ENCODE measurements at places on chromosomes 11 and 22.

GRCh38 chr11:131242476-131243000 is 127.9 kb upstream of the NTM start:
- no peak for DNase-seq

DNA sequence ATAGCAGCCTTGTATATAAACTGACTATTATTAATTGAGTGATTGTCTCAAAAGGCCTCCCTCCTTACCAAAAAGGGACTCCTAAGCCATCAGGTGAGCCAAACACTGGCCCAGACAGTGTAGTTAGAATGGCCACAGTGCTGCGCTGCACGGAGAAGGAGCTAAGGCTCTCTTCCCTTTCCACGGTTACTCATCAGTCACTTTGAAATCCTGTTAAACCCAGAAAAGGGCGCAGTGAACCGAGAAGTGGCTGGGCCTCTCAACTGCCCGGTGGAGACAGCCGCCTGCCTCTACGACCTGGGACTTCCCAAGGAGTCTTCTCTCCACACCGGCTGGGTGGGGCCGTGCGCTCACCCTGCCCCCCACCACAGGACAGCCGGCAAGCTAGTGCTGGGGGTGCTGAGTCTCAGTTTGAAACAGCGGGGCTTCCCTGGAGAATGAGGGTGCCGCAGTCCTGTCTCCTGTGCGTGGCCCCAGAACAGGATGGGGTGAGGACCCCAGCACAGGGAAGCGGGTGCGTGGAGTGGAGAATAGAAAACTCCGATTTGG is 1.3 kb downstream of the MYH9 start:
- peak; percentile 56 for DNase-seq

GRCh38 chr11:21427726-21428125 is 758.3 kb downstream of the NELL1 start:
- no peak for DNase-seq

DNA sequence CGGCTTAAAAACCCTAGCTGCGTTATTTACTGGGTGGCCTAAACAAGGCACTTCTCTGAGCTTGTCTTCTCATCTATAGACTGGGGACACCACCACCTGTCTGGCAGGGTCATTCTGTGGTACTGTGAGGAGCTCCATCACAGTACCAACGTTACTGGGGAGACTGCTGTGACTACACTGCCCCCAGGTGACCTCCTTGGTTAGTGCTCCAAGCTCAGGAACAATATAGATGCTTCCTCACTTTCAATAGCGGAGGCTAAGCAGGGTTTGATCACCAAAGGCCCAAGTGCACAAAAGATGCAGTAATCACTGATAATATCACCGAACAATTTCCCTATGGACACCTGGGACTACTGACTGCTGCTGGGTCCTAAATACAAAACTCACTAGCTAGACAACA is 18.8 kb downstream of the PRPF19 start:
- DNase-seq, result peak; percentile 71

GRCh38 chr11:2734181-2735052 is 34.6 kb upstream of the KCNQ1OT1 start:
- DNase-seq, result no peak

DNA sequence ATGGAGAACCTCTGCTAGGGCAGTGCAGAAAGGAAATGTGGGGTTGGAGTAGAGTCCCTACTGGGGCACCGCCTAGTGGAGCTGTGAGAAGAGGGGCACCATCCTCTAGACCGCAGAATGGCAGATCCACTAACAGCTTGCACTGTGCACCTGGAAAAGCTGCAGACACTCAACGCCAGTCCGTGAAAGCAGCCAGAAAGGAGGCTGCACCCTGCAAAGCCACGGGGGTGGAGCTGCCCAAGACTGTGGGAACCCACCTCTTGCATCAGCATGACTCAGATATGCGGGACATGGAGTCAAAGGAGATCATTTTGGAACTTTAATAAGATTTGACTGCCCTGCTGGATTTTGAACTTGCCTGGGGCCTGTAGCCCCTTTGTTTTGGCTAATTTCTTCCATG is 8.7 kb downstream of the TSKU start:
- no peak for DNase-seq

DNA sequence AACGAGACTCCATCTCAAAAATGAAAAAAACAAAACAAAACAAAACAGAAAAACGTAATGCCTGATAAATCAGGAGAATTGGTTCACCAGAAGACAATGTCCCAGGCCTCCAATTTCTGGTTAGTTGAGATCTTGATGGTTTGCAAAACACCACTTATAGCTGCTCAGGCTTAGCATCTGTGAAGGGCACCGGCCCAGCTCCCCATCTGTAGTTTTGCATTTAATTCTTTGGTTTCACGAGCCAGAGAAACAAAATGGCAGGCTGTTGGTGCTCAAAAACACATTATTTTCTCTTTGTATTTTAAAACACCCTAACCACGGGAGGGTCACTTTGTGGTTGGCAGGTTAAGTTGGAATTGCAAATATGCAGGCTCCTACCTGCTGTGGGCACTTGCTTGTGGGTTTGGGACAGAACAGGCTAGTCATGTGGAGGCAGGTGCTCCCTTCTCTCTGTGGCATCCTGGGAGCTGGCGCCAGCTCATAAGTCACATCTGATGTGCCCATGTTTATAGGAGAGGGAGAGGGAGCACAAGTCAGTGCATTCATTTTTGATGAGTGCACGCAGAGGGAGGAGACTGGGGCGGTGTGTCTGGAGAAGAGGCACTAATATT is 145.9 kb downstream of the CEP164 start:
- peak; percentile 71 for DNase-seq

GRCh38 chr11:117985953-117986887 is at the start of gene IL10RA:
TSS of gene IL10RA (plus strand) at chr11:117986394. CDS start at chr11:117986468, 74 bp downstream.
- peak; percentile 99 for DNase-seq

GRCh38 chr22:25888399-25889054 is 146.5 kb downstream of the MYO18B start:
- no peak for DNase-seq

- DNase-seq, result no peak
These were observed 140.3 kb upstream of the RAG2 start for GRCh38 chr11:36738292-36738861.

GRCh38 chr11:118790357-118791110 is 430 bp downstream of the DDX6 start:
- DNase-seq, result peak; percentile 78

DNA sequence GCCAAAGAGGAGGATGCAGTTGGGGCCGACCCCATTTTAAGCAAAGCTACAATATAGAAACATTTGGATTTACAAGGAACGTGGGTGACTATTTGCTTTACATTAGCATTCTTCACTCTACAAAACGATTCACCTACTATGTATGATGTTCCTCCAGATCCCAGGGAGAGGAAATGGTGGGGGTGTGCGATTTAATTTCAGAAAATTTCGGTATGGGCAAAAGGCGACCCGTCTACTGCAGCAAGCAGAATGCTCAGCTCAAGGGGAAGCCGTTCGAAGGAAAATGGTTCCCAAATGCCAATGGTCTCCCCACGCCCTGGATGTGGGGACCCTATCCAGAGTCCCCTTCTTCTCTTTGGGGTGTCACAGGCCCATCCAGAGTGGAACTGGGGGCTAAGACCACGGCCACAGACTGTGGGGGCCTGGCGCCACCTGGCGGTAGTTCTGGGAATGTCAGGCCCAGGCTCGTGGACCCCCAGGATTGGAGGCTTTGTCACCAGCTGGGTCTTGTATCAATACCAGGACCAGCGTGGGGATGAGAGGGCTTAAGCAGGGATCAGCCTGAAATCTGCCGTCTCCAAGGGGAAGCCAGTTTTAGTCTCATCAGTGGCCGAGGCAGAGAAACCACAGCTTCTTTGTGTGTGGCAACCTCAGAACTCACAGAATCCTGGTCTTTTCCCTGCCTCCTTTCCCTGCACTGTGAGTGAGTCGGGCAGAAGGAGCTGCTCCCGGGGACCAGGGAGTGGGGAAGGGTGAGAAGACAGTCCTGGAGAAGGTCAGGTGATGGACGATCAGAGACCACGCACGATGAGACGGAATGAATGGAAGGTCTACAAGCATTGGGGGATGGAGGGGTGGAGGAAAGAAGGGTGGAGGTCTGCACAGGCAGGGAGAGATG is 8.4 kb downstream of the LRRC10B start:
- peak; percentile 97 for DNase-seq

- no peak for DNase-seq
These were observed 31.3 kb downstream of the MTNR1B start for GRCh38 chr11:93000511-93001476.

GRCh38 chr22:17866127-17866526 is 91.9 kb upstream of the BID start:
- no peak for DNase-seq

GRCh38 chr22:25410849-25411248 is 153.6 kb upstream of the GRK3 start:
- no peak for DNase-seq

DNA sequence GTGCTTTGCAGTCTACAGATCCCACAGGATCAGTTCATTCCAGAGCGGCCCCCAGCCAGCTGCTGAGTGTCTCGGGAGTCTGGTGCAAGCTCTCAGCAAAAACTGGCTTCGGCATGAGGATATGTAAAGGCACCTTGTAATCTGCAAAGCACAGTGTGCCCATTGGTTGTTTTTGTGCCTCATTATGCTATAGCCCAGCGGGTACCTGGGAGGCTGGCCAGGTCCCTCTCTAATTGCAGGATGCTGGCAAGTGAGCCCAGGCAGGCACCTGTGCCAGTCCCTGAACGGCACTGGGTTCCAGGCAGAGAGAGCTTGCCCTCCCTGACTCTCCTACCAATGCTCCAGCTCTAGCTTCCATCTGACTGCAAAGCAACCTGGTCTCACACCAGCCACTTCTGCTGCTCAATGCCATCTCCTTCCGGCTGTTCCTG is 128.7 kb downstream of the DSCAML1 start:
- DNase-seq, result no peak

DNA sequence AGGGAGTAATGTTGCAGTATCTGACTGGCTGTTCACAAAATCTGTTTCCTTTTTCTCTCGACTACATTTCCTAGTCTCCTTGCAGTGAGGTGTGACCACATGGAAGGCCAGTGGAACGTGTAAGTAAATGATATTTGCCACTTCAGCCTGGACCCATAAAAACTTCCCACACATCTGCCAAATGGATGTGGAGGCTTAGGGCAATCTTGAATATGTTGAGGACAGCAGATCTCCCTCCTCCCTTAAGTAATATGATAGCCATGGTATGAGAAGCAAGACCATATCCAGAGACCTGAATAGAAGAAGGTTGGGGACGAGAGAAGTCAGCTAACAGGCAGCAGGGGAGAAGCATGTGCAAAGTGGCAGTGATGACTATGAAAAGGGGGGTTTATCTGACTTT is 33.0 kb upstream of the C11orf87 start:
- no peak for DNase-seq

GRCh38 chr11:47589118-47589517 is 2.6 kb downstream of the FAM180B start:
- peak; percentile 50 for DNase-seq

DNA sequence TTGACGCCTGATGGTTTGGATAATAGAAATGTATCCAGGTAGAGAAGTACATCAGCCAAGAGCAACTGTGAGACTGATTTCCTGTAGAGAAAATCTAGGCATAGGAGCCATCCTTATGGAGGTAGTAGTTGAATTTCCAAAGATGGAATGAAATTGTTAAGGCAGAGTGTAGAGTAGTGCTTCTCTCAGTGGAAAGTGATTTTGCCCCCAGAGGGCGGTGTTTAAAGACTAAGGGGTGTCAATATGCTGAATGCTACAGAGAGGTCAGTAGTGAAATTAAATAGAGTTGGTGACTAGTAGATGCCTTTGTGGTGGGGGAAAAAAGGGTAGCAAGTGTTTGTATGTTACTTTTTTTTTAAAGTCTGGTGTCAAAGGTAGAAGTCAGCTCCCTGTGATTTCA is 54.5 kb downstream of the TRIM44 start:
- peak; percentile 19 for DNase-seq

- DNase-seq, result no peak
These were observed 15.3 kb upstream of the RAB30 start for GRCh38 chr11:83087035-83087434.

DNA sequence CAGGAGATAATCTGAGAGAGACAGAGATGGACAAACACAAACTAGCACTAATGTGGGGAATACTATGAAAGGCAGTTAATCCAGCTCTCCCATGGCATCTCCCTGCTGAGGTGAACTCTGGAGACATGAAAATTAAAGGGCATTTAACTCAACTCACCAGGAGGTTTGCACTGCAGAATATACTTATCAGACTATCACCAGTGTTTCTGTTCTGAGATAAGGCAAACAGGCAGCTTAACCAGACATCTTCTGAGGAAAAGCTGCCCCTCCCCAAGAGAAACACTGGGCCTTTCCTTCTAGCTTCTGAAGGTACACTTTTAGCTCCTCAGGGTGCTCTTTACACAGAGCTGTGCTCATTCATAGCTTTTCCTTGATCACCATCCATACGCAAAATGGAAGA is 85.5 kb downstream of the AMBRA1 start:
- no peak for DNase-seq

DNA sequence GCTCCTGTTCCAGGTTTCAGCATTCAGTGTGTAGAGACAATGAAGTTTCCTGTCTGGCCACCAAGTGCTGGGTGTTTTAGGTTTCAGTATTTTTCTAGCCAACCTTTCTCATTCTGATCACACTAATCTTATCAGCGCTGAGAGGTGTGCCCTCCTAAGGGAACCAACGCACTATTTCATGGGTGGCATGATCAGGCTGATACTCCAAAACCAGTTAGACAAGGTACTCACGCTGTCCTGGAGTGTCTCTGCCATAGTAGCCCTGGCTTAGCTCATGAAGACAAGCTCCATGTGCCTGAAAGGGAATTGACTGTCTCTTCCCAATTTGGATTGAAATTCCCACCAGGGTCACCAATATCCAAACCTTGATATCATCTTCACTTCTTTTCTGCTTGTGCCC is 8.0 kb upstream of the RAB38 start:
- no peak for DNase-seq

DNA sequence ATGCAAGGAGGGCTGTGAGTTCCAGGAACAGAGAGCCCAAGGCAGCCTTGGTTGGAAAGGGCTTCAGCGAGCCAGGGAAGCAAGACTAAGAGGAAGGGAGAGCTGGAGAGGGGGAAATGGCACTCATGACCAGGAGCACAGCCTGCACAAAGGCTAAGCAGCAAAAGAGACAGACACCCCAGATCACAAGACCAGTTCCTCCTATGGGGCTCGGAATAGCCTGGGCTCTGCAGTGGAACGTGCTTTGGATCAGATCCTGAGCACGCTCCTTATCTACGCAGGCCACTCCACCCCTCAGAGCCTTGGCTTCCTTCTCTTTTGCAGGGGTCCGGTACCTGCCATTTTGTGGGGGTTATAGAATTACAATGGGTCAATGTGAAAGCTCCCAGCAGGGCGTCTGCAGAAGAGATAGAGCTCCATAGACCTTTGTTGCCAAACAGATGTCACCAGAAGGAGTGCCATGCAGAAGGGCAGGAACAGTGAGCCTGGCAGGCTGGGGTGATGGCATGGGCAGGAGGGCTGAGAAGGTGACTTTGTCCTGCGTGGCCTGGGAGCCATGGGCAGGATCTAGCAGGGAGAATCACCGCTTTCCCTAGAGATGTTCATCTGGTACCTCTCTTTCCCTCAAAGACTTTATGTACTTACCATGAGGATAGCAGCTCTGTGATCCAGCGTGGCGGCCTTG is 33.8 kb downstream of the ZC3H7B start:
- no peak for DNase-seq

Measured in H7 (cell line).